Aortic smooth muscle cell (primary cell): ENCODE measurements at places on chromosomes 5 and 9. TPM values are rescaled to one million over a fixed set of nuclear protein-coding genes. Genes with fewer than 3 reads are reported as not detected.

Gene BARHL1
- not detected in 2 replicates for total RNA-seq

Gene NMUR2
- total RNA-seq: not detected in 2 replicates

Gene CXCL14
- 0.79 TPM in 1 of 2 replicates, not detected in the other for total RNA-seq

Gene ZNF354B
- 8.0 and 8.2 TPM in 2 replicates for total RNA-seq

Gene LCP2
- total RNA-seq: not detected in 2 replicates

Gene OMD
- total RNA-seq: 1.1 and 4.6 TPM in 2 replicates

Gene PDGFRB
- total RNA-seq: 159 and 206 TPM in 2 replicates

Gene WDR31
- total RNA-seq: 2.1 and 2.9 TPM in 2 replicates

Gene IRX2
- 0.62 and 3.7 TPM in 2 replicates for total RNA-seq

Gene SPINK7
- total RNA-seq: not detected in 2 replicates
